ENCODE measurements at places on chromosomes 11 and 22.

DNA sequence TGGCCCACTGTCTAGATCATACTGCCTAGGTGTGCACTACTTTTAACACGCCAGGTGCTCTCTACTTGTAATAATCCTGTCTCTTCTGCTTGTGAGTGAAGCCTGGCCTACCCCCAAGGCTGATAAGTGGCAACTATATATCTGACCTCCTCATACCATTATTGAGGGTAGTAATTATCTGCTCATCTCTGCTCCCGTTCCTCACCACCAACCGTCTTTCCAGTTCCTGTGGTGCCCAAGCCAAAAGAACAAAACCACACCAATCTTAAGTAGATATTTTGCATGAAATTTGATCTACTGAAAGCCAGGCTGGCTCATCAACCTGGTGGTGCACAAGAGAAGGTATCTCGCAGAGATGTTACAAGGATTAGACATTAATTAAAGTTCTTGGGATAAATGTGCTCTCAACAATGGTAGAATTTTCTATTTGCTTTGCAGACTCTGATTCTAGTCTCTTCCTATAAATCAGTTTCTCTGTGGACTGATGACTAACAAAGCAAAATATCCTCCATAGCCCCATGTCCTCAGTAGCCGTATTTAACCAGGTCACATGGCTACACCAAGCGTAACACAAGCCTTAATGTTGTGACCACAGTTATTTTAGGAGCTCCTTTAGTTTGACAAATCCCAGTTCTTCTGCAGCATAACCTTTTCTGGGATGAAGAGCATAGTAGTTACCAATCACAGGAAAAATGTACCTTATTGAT is 267.2 kb downstream of the NTM start:
- no peak for DNase-seq

DNA sequence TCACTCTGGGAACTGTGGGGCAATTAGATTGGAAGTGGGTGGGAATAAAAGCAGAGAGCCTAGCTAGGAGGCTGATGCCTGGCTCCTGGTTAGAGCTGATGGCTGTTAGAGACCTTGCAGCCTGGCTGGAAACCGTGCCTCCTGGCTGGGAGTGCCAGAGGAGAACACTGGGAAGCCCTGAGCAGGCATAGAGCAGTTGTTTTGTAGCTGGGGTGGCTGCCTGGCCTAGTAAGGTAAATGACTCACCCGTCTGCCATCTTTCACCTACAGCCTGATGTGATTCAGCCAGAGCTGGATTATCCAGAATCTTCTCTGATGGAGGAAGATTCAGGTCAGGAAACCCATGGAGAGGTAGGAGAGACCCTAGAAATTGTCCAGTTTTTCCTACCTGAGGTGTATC is 6.1 kb downstream of the UQCR10 start:
- DNase-seq, result no peak

DNA sequence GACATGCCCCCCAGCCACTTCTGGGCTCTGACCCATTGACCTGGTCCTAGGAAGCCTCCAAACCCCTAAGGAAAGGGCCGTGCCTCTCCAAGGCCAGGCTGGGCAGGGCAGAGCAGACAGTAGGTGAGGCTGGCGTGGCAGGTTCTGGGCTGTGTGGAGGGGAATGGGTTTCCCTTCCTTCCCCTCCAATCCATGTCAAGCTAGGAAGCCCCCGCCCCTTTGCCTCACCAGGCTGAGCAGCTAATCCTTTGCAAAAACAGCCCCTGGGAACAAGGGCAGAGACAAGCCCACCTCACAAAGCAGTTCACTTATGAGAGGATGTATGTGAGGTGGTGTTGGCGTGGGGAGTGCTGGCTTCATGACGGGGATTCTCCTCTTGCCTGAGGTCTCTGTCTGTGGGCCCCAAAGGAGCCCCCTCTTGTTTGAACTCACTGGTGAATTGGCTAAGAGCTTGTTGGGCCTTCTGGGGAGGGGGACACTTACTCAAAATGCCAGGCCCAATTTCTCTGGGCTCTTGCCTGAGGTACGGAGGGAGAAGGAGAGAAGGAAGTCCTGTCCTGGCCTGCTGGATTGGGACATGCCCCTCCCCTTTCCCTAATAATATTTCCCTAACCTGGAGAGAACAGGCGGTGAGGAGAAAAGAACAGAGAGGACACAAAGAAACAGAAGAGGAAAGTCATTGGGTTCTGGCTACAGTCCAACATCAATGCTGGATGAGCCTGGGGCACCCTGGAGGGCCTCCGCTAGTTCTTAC is 1.6 kb upstream of the TRIM29 start:
- no peak for DNase-seq

- DNase-seq, result no peak
Observed at GRCh38 chr22:21940521-21940920, 12.1 kb downstream of the PPM1F start.

DNA sequence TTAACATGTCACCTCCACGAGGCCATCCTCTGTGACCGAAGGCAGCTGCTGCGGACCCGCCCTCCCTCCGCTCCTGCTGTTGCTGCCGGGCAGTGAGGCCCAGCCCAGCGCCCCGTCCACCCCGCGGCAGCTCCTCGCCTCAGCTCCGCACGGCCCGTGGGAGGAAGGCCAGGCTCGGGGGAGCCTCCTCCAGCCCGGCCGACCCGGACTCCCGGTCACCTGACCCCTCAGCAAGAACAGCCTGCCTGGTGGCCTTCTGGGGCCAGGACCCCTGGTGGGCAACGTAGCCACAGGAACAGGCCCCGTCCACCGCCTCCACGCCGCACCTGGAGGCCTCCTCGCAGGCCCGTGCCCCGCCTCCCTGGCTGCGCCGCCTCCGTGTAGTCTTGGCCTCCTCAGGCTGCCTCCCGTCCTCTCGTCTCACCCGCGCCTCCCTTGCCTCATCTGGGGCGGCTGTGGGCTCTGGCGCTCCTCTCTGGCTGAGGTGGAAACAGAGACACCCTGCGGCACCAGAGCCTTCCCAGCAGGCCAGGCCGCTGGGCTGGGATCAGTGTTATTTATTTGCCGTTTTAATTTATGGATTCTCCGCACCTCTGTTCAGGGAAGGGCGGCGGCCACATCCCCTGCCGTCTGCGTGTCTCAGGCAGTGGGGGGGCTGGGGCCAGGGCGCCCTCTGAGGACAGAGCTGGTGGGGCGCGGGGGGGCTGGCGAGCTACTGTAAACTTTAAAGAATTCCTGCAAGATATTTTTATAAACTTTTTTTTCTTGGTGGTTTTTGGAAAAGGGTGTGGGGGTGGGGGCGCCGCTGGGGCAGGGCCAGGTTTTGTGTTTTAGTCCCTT is 25.4 kb downstream of the MOB2 start:
- DNase-seq, result no peak

DNA sequence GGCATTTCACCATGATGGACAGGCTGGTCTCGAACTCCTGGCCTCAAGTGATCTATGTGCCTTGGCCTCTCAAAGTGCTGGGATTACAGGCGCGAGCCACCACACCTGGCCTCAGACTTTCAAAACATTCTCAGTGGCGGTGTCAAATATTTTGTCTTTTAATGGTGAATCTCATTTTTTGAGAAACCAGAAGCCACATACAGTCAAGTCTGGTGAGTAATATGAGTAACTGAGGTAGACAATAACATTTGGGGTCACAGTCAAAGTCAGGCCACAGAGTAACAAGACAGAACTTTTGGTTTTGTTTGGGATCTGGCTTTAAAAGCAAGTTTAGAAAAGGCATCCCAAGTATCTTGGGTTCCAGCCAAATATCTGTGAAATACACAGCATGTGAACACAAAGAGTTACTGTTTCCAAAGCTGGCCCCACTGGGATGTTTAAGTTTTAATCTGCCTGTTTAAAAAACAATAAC is 5.6 kb upstream of the TMA7B start:
- DNase-seq, result no peak

GRCh38 chr11:10483174-10483573 is 28.1 kb downstream of the AMPD3 start:
- no peak for DNase-seq

- DNase-seq, result no peak
Observed at GRCh38 chr11:108468478-108468864, 1.1 kb upstream of the C11orf65 start.

- no peak for DNase-seq
Observed at GRCh38 chr11:47550288-47551047, 2.5 kb downstream of the CELF1 start.

GRCh38 chr22:30649430-30650007 is 13.9 kb downstream of the SLC35E4 start:
- peak; percentile 82 for DNase-seq

DNA sequence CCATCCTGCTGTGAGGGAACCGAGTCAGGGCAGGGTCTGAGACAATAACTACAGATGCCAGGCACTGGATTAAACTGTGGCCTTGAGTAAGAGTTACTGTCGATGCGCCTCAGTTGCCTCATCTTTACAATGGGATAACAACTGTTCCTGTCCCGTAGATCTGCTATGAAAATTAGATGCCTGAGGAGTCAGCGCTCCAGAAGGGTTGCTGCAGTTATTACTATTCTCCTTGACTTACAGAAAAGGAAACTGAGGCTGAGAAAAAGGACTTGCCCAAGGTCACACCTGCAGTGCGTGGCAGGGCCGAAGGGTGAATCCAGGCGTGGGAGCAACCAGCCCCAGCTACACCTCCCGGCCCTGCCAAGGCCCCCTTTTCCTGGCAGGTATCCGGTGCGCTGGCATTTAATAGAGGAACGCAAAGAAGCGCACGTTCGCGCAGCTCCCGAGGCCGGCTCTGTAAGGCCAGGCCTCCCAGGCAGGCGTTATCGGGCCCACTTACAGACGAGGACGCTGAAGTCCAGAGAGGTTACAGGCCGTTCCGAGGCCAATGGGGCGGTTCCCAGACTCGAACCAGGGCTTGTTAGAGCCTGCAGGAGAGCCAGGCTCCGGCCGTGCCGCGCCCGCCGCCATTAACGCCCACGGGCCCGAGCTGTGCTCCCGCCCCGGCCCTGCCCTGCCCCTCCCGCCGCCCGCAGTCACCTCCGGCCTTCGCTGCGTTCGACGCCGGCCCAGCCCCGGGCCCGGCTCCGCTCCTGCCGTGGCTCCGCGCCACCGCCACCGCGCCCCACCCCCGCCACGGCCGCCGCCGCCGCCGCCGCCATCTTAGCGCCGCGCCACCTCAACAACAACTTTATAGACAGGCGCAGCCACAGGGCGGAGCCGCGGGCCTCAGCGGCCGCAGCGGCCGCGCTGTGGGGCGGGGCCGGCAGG is at the start of gene C11orf68:
TSS of gene C11orf68 (minus strand) at position 852 of the 930 bp plus-strand sequence. CDS start at position 821, 31 bp downstream.
- DNase-seq, result no peak

DNA sequence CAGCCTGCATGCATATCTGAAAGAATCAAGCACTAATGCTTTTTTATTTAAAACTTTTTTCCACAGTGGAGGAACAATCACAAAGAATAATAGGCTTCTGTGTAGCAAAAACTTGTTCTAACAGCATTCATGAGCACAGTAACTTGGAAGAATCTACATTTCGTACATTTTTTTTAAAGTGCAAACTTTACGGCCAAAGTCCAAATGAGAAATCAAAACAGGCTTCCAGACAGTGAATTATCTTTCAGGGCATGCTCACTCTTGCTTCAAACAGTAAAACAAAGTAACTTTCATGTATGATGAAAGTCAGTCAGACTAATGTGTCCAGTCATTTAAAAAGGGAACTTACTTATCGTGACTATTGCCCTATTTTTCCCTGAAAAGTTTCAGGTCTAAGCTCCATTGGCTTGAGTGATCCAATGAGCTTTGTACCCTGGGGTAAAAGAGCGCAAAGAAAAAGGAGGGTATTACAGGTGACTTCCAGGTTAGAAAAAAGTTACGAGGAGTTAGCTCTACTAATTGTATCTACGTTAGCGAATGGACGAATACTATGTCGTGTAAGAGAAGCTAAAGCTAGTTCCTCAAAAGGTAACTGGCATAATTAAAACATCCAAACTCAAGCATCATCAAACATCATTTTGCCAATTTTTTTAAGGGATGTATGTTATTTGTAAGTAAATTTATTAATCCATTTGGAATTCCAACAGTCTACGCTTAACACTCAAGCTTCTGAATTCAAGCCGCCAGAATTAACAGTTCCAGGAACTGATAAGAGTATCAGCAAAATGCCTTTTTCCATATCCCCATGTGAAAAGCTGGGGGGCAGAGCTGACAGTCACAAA is 1.7 kb downstream of the PICALM start:
- no peak for DNase-seq

DNA sequence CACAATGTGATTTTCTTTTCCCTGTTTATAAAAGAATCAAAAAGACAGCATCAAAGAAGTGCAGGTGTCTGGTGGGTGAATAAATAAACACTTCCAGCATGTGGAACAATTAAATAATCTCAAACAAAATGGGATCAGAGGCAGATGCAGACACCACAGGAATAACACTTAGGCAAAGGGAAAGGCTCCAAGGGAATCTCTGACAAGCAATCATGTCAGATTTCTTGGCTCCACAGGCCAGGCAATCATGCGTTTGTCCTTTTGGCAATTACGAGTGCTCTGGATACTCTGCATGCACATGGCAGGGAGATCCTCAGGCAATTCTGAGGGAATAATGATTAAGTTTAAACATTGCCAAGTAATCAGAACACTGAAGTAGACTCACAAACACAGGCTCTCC is 403.5 kb upstream of the LUZP2 start:
- no peak for DNase-seq

GRCh38 chr11:94933223-94934130 is 39.9 kb downstream of the CWC15 start:
- DNase-seq, result no peak

DNA sequence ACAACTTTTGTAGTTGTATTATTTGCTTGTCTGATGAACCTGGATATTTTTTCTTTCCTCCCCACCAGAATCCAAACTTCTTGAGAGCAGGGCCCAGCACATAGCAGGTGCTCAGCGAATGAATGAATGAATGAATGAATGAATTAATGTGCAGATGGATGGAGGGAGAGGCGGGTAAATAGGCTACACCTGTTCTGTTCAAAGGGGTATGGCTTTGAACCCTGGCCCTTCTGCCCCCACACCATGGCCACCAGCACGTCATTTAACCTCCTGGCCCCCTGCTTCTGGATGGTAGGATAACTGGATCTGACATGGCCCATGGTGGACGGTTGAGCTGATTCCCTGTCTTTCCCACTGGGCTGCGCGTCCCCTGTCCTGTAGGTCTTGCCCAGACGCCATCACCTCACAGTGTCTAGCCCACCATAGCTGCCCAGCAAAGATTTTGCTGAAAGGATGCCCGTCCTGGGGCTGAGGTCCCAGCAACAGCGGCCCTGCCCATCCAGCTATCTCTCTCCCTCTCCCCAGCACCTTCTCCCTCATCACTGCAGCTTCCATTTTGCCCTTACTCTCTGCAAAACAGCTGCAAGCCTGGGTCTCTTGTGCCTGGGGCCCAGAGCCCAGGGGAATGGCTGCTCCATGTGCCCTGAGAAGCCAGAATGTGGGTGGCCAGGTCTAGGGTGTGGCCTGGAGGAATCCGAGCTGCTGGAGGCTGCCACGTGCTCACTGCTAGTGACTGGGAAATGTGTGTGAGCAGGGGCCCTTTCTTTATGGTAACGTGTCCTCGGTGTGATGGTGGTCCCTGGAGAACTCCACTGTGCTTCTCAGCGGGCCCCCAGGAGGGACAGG is 49.3 kb upstream of the LINC01488 start:
- DNase-seq, result no peak
